Motor neuron (in vitro differentiated cells): ENCODE measurements at places on chromosomes 1 and 21.

GRCh38 chr1:224259986-224260385, 70.0 kb downstream of the NVL start:
- ATAC-seq = no peak

DNA sequence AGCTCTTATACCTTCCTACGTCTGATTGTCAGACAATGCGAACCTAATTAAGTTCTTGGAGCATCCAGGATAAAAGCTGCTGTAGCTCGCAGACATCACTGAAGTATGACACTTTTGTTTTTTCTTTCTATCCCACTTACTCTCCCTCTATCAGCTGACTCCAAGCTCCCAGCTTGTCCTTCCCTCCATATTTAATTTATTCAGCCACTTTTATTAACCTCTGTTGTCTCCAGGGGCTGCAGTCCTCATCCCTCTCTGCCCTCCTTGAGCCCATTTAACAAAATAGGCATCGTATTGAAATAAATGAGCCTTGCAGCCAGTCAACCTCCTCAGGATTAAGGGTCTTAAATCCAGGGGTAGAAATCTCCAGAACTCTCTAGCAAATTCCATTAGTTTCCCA, 7.1 kb downstream of the KIRREL1 start:
- ATAC-seq = peak; percentile 40

GRCh38 chr1:245213066-245213831, 58.5 kb downstream of the KIF26B start:
- no peak for ATAC-seq

DNA sequence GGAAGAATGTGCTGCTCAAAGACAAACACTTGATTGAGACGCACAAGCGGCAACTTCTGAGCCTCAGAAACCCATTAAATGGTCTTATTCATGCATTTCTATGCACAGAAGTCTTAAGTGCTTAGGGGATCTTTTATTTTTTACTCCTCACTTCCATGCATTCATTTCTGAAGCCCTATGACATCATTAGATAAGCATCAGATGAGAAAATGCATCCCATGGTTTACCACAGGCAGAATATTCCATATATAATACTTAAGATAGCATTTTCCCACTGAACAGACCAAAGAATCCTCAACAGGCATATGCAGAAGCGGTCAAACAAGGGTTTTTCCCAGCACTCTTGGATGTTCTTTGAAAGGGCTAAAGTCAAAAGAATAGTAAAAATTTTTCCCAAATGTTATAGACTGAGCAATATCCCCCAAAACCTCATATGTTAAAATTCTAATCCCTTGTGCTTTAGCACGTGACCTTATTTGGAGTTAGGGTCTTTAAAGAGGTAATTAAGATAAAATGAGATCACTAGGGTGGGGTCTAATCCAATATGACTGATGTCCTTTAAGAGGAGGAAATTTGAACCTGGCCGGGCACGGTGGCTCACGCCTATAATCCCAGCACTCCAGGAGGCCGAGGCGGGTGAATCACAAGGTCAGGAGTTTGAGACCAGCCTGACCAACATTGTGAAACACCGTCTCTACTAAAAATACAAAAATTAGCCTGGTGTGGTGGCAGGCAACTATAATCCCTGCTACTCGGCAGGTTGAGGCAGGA, 22.6 kb upstream of the FAM89A start:
- no peak for ATAC-seq

DNA sequence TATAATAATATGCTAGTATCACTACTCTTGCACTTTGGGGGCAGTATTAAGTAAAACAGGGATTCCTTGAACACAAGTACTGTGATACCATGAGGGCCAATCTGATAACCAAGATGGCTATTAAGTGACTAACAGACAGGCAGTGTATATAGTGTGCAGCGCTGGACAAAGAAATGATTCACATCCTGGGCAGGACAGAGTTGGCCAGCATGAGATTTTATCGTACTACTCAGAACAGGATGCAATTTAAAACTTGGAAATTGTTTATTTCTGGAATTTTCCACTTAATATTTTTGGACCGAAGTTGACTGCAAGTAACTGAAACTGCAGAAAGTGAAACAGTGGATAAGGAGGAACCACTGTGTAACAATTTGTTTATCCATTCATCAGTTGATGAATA, 74.6 kb downstream of the DNTTIP2 start:
- ATAC-seq = no peak

DNA sequence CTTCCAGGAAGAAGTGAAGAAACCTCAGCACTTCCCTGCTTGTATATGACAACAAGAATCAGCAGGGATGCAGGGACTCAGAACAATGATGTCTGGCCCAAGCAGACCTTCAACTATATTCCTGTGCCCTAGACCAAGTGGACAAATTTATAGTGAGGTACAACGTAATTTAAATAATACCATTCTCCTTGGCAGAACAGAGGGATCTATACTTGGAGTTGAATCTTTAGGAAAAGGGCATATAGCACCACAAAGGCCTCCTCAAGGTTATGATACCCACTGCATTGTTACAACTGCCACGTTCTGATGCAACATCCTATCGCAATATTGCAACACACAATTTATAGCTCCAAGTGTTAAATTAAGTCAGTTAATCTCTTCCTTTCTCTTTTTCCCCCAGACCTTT, 29.1 kb upstream of the GFI1 start:
- peak; percentile 62 for ATAC-seq

- no peak for ATAC-seq
Measured at GRCh38 chr1:86798608-86799291, 94.4 kb downstream of the SH3GLB1 start.

GRCh38 chr1:41371630-41372599, 10.7 kb downstream of the FOXO6 start:
- peak; percentile 82 for ATAC-seq

- ATAC-seq = no peak
Measured at GRCh38 chr1:226825746-226826100, 44.7 kb upstream of the PSEN2 start.

DNA sequence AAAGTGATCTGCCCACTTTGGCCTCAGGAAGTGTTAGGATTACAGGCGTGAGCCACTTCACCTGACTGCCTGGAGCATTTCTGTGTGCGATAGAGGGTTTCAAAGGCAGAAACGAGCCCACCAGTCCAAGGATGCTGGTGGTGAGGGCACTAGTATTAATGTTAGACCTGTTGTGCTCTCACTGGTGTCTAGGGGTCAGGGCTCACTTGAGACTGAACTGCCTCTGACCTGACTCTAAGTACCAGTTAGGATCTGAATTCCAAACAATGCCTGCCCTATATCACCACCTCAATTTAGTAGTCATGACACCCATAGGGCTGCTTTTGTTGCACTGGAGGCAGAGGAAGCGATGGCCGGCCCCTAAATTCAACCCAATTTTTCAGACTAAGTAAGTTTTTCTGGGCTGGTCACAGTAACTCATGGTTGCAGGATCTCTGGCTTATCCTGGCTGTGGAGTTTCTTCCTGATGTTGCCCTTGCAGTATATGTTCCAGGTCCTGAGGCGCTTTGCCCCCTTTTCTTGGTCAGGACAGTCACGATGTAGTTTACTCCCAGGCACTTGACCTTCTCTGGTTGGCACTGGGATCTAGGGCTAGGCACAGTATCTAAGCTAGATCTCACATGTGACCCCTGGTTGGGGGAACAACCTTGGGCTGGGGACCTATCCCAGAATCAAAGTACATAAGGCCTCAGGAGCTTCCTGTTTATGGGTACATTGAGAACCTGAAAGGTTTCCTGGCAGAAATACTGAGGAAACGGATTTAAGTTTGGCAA, 4.5 kb downstream of the CCDC17 start:
- ATAC-seq = no peak

DNA sequence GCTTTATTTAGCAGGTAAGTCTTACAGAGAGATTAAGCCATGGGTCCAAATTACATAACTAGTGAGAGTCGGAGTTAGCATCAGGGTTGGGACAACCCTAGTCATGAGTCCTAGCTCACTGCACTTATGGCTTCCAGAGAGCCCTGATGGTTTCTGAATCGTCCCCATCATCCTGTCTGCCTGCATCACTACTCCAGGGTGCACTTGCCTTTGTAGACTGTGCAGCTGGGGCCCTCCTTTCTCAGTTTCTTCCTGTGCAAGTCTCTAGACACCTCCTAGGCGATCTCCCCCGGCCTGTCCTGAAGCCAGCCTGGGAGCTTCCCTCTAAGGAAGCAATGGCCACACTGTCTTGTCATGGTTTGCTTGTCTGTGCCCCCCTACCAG, 37.1 kb downstream of the KIAA0040 start:
- no peak for ATAC-seq

DNA sequence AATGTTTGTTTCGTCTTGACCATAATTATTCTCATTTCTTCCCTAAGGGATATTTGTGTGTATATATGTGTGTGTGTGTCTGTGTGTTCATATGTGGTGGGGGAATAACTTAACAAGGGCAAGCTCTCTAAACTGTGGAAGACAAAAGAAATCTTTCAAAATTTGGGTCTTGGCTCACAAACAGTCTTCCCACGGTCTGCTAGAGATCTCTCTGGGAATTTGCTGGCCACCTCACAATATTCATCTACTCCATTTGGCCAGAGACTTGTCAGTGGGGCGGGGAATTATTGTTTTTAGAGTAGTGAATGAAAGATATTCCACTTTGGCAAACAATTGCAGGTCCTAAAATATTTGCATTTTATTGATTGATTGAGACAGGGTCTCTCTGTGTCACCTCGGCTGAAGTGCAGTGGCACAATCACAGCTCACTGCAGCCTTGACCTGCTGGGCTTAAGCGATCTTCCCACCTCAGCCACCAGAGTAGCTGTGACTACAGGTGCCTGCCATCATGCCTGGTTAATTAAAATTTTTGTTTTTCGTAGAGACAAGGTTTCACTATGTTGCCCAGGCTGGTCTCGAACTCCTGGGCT, 8.0 kb upstream of the EIF2B3 start:
- ATAC-seq = no peak

- no peak for ATAC-seq
Measured at GRCh38 chr21:34235514-34235913, 128.3 kb upstream of the KCNE2 start.

DNA sequence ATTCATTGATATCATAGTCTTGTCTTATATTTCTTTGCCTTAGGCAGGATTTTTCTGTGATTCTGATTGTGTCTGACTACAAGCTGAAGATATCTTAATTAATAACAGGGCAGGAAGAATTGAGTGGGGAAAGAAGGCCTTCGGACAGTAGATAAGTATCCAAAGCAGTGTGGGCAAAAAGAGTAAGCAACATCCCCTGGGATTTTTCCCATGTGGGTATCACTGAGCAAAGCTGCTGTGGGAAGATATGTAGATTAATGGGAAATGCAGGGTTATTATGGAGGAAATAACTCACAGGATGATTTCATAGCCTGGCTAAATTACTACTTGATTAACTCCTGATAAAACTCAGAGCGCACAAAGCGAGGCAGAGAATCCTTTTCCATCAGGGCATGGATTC, 55.7 kb downstream of the RGS5 start:
- peak; percentile 91 for ATAC-seq

DNA sequence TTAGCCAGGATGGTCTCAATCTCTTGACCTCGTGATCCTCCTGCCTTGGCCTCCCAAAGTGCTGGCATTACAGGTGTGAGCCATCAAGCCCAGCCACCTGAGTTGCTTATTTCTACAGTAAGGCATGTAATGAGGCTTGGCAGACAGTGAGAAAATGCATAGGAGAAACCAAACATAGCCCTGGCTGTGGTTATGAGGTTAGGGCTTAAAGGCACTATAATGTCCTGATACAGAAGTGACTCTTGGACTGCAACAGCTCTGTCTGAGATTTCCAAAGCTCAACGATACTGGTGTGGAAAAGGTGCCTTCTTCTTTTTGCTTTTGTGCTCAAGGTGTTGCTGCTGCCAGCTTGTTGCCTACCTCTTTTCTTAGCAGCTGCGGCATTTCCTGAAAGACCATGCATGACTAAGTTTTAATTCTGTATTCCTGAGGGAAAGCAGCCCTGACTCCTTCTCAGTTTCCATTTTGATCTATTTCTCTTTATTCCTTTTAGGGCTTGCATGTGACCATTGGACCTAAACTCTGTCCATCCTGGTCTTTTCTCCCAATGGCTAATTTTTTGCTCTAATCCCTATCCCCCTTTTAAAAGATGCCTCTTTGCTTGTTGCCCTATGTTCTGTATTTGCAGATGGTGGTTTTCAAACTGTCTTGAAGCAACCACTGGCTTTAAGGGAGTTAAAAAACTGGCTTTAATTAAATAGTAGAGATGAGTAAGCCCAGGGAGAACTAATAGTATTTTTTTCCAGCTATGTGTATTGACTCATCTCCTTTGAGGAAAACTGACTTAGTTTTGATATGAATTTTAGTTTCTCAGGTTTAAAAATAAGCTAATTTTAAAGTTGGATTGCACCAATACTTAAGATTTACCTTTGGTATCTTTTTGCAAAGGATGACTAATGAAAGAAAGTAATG, 70.3 kb downstream of the KIF1B start:
- no peak for ATAC-seq

DNA sequence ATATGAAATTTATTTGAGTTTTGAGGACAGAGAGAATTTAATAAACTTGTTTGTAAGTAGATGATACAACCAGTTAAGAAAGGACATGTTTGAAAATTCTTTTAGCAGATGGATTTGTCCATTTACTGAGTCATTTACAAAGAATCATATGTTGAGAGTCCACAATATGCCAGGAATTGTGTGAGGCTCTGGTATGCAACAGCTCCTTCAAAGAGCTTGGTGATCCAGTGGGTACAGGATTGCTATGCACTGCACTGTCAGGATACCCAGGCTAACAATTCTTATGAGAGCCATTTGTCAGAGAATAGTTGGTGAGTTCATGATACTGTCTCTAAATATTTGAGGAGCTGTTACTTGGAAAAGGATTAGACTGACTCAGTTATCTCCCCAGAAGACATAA, 11.0 kb downstream of the DNM3 start:
- no peak for ATAC-seq

- no peak for ATAC-seq
Measured at GRCh38 chr1:27824411-27824810, 6.2 kb upstream of the PPP1R8 start.

- no peak for ATAC-seq
Measured at GRCh38 chr1:70910013-70910412, 137.6 kb downstream of the PTGER3 start.

GRCh38 chr1:17158961-17159360, 39.7 kb upstream of the PADI2 start:
- ATAC-seq = no peak
